ENCODE measurements at places on chromosomes 3 and 15.

DNA sequence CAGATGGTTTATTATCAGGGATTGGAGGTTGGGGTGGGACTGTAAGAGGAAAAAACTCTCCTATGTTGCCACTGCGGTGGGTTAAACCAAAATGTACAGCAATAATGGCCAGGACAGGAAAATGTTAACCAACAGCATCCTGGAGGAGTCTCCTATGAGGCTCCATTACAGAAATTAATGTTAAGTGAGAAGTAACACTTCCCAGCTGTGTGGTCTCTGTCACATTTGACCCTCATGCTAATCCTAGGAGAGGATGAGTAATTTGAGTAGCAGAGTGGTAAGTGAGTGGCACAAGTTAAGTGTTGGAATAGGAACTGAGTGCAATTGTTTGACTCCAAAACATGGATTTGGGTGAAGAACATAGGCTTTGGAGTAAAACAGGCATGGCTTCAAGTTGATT is 39.0 kb downstream of the ARHGEF3 start:
- DNase-seq = no peak

- peak; percentile 77 for DNase-seq
Observed at GRCh38 chr3:107938143-107938542, 152.7 kb downstream of the CD47 start.

DNA sequence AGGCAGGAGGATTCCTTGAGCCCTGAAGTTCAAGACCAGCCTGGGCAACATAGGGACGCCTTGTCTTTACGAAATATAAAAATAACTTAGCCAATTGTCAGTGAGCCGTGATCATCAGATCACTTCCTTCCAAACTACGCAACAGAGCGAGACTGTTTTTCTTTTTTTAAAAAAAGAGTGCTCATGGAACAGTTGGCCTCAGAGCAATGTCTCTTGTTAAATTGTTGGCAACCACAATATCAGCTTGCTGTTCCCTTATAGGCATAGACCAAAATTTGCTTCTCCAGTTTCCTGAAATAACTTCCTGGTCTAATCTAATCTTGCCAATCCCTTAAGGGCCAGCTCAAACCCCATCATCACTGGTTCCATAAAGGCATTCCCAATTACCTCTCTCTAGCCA is 93.3 kb upstream of the SLC4A7 start:
- no peak for DNase-seq

GRCh38 chr15:52104532-52105004 is 8.0 kb downstream of the BCL2L10 start:
- no peak for DNase-seq

- no peak for DNase-seq
Observed at GRCh38 chr3:188792793-188793192, 379.0 kb upstream of the TPRG1 start.

GRCh38 chr3:128367761-128368160 is 98.9 kb downstream of the DNAJB8 start:
- peak; percentile 3 for DNase-seq

- no peak for DNase-seq
Observed at GRCh38 chr3:24917908-24918307, 423.3 kb upstream of the THRB start.

DNA sequence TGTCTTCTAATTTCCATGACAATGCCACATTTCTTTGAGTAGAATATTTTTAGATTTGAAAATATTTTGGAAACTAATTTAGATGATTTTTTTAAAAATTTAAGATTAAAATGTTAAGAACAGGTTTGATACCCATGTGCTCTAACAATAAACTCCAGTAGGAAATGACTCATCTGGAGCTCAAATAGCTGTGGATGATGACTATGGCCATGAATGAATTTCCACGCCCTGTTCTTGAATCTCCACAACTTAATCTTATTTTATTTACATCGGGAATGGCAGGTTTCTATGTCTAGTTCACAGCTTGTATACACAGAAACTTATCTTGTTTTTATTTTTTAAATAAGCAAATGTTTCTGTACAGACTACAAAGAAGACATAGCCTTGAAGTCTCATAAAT is 726.8 kb downstream of the NAALADL2 start:
- DNase-seq = no peak

GRCh38 chr3:10702961-10703740 is 112.9 kb upstream of the SLC6A11 start:
- peak; percentile 3 for DNase-seq

GRCh38 chr3:115512565-115513415 is 110.5 kb upstream of the GAP43 start:
- peak; percentile 83 for DNase-seq

DNA sequence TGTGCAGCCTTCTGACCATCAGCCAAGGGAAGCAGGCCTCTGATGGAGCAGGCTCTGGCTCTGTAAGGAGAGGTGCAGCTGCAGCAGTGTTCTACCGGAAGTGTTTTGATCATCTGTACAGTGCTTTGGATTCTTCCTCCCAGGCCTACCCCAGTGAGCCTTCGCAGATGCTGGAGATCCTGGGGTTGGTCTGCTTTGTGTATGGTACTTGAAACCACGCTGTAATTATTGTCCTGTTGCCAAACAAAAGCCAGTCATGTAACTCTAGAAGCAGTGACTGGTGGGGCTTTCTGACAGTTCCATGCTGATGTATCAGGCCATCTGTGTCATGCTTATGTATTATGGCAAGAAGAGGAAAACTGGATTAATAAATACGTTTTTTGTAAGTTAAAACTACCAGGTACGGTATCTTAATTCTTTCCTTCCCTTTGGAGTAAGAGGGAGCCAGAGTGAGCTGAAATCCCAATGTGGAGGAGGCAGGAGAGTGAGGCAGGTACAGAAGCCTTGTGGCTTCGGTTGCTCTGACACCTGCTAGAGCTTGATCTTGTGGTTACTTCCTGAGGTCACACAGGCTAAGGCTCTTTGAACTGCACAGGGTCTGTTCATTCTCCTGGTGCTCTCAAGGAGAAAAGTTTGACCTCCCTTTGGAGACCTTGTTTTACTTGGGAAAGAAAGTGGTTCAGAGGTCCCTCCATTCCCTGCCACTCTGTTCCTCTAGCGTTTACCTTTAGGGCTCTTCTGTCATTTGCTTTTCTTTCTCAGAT is 3.7 kb downstream of the TMEM42 start:
- peak; percentile 77 for DNase-seq

DNA sequence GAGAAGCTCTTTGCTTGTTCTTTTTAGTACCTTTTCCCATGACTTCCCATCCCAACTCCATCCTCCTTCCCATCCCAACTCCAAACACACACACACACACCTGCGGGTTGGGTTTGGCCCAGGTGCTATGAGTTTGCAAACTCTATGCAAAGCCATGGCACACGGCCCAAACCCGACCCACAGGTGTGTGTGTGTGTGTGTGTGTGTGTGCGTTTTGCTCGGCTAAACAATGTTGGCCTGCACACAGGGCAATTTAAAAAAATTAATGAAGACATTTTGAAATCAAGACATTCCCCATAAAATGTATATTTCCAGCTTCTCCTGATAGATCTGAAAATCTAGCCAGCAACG is 103.7 kb upstream of the TLE3 start:
- DNase-seq = no peak

DNA sequence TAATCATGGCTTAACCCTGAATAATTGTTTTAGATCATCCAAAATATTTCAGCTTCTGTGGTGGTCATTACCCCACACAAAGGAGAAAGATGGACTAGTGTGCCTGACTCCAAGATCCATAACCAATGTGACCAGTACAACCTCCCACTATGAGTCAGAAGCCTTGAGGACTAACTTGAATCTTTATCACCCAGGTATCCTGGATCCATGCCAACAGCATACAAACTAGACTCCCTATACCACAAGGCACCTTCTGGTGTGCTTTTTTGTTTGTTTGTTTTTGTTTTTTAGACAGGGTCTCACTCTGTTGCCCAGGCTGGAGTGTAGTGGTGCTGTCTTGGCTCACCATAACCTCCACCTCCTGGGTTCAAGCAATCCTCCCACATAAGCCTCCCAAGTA is 317.7 kb downstream of the VPS13C start:
- no peak for DNase-seq

DNA sequence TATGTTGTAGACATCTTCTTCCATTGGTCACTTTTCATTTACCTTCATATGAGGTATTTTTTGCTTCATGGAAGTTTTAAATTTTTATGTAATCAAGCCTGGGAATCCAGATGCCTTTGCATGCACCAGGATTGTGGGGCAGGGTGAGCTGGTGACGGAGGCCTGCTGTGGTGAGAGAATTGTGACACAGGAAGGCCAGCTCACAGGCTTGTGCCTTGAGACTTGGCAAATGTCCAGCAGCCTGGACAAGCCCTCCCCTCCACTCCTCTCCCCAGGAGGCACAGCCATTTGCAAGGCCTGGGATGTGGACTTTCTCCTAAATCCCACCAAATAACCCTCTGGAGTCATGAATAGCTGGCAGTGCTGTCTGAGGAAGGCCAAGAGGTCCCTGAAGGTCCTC is 67.4 kb downstream of the RHCG start:
- DNase-seq = peak; percentile 71

GRCh38 chr3:30263238-30263924 is 343.0 kb upstream of the TGFBR2 start:
- no peak for DNase-seq

- DNase-seq = no peak
Observed at GRCh38 chr15:88654430-88655102, 15.8 kb downstream of the ISG20 start.

DNA sequence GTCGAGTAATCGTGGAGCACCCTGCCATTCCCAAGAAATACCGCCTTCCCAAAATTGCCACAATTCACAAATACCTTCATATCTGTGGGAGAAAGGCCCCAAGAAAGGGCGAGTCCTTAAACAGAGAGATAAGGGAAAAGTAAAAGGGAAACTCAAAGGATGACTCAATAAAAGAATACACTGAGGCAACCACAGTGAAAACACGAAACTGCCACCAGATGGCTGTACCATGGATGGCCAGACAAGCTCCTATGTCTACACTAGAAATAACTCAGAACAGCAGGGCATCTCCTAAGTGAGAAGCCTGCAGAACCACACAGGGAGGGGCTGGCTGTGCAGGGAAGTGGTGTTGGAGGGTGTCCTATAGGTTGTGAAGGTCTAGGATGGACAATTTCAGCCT is 25.0 kb downstream of the SRGAP3 start:
- peak; percentile 50 for DNase-seq

DNA sequence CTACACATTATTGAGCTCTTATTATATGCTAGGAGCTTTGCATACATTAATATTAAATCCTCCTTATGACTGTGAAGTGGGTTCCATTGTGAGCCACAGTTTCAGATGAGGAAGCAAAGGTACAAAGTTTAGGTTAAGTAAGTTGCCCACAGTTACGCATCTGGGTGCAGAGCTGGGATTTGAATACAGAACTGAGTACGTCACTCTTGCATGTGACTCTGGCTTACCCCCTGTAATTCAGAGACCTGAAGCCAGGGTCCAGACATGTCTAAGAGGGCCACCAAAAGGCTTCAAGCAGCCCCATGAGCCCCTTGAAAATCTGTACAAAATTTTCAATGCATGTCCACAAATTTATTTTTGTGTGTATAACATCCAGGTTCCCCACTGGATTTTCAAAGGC is 71.8 kb downstream of the KLF15 start:
- no peak for DNase-seq

- DNase-seq = peak; percentile 99
Observed at GRCh38 chr15:40102897-40103858, 5.5 kb downstream of the BMF start.

DNA sequence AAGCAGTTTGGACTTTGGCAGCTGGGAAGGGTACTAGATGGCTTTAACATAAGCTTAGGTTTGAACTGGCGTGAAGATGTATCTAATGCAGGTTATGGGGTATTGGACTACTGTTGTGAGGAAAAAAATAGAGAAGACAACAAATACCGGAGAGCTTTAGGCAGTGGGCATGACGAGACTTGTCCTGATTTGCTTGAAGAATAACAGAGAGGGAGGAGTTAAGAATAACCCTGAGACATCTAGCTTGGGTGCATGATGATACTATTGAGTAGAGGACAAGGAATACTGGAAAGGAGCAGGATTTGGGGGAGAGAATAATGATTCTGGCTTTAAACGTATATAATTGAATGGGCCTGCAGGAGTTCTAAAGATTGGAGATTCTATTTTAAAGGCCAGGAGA is 249.5 kb upstream of the AZI2 start:
- DNase-seq = no peak

- DNase-seq = peak; percentile 5
Observed at GRCh38 chr3:48684480-48685143, 1.1 kb downstream of the NCKIPSD start.

- DNase-seq = no peak
Observed at GRCh38 chr3:71498543-71498942, 85.0 kb downstream of the FOXP1 start.

GRCh38 chr15:57559875-57560274 is 31.8 kb upstream of the MYZAP start:
- DNase-seq = peak; percentile 71

GRCh38 chr15:91522605-91523332 is 330.7 kb upstream of the SLCO3A1 start:
- DNase-seq = peak; percentile 68

Measured in NCI-H69 (cell line).